ENCODE measurements at places on chromosomes 11 and 22.

GRCh38 chr11:69395287-69395686, 86.2 kb upstream of the LINC01488 start:
- DNase-seq, result no peak

GRCh38 chr11:95888439-95888838, 35.5 kb downstream of the MTMR2 start:
- no peak for DNase-seq

- DNase-seq, result no peak
Measured at GRCh38 chr22:47307326-47307725, 544.9 kb downstream of the TBC1D22A start.

- no peak for DNase-seq
Measured at GRCh38 chr22:32378707-32379272, 21.1 kb downstream of the RFPL3 start.

- no peak for DNase-seq
Measured at GRCh38 chr11:21628641-21629040, 564.2 kb upstream of the ANO5 start.

DNA sequence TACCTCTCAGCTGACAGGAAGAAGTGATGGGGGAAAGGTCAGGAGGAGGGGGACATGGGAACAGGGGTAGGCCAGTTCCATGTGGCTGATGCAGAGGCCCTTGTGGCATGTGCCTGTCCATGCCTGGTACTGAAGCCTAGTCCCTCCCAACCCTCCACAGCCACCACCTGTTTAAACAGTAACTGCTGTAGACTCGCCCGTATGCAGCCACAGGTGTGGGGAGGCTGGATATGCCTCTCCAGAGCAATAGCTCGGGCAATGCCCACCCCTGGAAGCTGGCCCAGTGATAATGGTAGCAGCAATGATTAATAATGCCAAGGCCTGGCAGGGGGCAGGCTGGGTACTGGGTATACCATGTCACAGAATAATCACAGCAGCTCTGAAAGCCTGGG, 2.3 kb downstream of the SMTN start:
- DNase-seq, result no peak
